ENCODE measurements at places on chromosomes 3 and 15. TPM values are rescaled to one million over a fixed set of nuclear protein-coding genes. Genes with fewer than 3 reads are reported as not detected.

Gene KLHL40
- total RNA-seq: not detected

Gene SATB1
- 11.4 TPM for total RNA-seq

Gene GOLGA6L10
- 0.31 TPM for total RNA-seq

Gene PDCD6IP
- 71.5 TPM for total RNA-seq

Gene PRR23A
- not detected for total RNA-seq

Gene SNRPN
- 84.5 TPM for total RNA-seq

Gene CHST13
- not detected for total RNA-seq

Gene NANOGP8
- not detected for total RNA-seq

Gene CTXN2
- not detected for total RNA-seq

Gene KIF7
- 0.16 TPM for total RNA-seq

Gene A4GNT
- not detected for total RNA-seq

Gene FETUB
- 1.9 TPM for total RNA-seq

Gene CEMIP
- 1.7 TPM for total RNA-seq

Gene TRPM1
- 0.03 TPM for total RNA-seq

Gene CPN2
- total RNA-seq: not detected

Gene DLL4
- 0.31 TPM for total RNA-seq

Gene SLCO2A1
- not detected for total RNA-seq

All from HT1080 (cell line).